ENCODE measurements at places on chromosomes 7 and 10. TPM values are rescaled to one million over a fixed set of nuclear protein-coding genes. Genes with fewer than 3 reads are reported as not detected.

The EIF5AL1 gene
- not detected for total RNA-seq

The PIP gene
- 12.6 TPM for total RNA-seq

The CTAGE4 gene
- 8.5 TPM for total RNA-seq

The STEAP1B gene
- 1.5 TPM for total RNA-seq

The CDNF gene
- total RNA-seq: 1.3 TPM

The PITX3 gene
- not detected for total RNA-seq

The GPR15LG gene
- total RNA-seq: not detected

The FKBP6 gene
- 0.47 TPM for total RNA-seq

The CHST15 gene
- total RNA-seq: 36.5 TPM

The AMPH gene
- total RNA-seq: 1.2 TPM

The HYAL4 gene
- not detected for total RNA-seq

The PARP12 gene
- total RNA-seq: 122 TPM

The GRID2IP gene
- 0.41 TPM for total RNA-seq

The TET1 gene
- 1.8 TPM for total RNA-seq

The INHBA gene
- total RNA-seq: 81.2 TPM

The TMEM196 gene
- total RNA-seq: not detected

DNA sequence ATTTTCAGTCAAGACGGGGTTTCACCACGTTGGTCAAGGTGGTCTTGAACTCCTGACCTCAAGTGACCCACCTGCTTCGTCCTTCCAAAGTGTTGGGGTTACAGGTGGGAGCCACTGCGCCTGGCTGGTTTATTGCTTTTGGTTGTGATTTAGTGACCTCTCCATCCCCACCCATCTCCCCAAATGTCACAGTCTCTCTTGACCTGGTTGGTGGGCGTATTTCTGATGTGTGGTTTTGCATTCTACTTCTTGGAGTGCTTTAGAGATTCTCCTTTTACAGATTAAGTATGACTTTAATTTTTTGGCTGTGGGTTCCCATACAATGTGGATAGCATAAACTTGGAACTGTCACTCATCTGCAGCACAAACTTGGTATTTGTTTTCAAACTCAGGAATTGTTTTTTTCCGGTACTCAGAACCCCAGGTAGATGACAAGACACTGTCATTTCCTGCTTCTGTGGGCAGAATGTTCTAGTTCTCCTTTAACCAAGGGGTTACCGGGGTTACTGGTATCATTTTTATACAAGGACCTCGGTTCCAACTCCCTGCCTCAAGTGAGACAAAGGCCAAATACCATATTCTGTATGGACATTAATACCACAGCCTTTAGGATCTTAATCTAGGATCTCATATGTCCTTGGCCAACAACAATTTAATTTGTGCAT, 50.5 kb downstream of the MRC1 start:
- no peak for DNase-seq

GRCh38 chr10:3491571-3491970, 293.4 kb downstream of the KLF6 start:
- DNase-seq: no peak

DNA sequence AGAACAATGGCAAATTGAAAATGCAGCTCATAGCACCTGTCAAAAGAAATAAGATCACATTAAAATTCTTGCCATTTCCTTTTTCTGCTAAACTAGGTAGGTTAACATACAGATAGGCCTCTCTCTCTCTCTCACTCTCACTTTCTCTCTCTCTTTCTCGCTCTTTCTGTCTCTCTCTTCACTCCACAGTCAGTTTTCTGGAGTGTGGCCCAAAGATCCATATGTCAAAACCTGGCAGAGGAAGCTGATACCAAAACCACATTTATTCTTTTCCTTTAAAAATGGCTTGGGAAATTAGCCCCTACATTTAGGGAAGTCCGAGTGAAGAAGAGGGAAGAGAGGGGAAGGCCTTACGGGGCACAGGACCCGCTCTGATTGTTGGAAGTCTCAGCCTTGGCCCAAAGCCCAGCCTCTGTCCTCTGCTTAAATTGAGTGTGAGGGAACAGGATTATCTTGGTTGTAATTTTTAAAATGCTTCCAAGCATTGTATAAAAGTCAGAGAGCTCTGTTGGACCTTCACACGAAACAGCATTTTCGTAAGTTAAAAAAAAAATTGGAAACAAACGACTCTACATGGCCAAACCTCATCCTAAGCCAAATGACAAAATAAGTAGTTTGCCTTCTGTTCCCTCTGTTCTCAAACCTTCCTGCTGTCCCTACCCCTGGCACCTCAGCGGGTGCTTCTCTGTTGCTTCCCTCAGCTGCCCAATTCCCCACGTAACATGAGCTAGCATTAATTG, 83.2 kb downstream of the FRMD4A start:
- no peak for DNase-seq

DNA sequence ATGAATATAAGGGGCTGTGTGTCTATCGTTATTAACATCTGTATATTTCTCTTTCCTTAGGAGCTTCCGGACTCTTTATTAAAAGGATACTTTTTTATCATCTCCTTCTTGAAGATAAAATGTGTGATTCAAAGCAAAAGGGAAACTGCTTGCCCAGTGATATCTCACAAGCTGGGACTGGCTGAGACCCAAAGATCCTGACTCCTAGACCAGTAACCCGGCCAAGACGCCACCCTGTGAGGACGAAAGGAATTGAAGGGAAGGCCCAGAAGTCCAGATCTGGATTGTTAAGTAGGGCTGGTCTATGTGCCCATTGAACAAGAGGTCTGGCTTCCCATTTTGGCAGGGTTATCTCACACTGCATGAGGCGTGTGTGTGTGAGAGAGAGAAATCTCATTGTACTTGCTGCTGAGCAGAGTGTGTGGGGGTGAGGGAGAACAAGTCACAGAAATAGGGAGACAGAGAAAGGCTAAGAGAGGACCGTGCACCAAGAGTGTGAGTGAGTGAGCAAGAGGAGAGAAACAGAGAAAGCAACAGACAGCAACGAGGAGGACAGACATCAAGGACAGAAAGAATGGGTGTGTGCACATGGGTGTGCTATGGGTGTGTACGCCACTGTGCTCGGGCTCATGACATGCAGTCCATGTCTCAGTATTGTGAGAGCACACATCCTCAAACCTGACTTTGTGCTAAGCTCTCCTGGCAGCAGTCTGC, 75.4 kb downstream of the PLXNA4 start:
- no peak for DNase-seq

DNA sequence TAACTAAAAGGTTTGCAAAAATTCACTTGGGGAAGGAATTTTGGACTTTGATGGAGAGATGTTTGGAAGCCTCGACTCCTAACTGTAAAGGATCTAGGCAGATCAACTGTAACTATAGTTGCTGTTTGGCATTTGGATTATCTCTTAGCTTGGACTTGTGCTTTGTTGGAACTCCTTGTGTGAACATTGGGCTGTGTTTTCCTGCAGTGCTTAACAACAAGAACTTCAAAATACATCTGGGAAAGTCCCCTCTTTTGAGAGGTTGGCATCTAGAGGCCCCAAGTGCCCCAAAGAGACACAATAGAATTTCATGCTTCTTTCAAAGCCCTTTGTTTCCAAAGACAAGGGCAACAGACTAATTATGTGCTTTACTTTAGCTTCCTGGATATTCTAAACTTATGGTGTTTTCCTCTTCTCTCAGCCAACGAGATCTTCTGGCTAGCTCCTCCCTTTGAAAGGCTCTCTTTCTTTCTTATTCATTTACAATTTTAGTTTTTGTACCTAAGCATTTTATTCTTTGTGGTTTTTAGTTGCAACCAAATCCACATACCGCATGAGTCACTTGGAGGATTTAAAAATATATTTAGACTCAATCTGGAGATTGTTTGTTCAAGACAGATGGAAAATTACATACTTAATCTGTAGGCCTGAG, 11.6 kb downstream of the ABCA13 start:
- no peak for DNase-seq

GRCh38 chr10:11560076-11560709, 51.3 kb downstream of the USP6NL start:
- DNase-seq: no peak

- no peak for DNase-seq
These were observed 289.6 kb downstream of the POM121L12 start for GRCh38 chr7:53325061-53325460.

DNA sequence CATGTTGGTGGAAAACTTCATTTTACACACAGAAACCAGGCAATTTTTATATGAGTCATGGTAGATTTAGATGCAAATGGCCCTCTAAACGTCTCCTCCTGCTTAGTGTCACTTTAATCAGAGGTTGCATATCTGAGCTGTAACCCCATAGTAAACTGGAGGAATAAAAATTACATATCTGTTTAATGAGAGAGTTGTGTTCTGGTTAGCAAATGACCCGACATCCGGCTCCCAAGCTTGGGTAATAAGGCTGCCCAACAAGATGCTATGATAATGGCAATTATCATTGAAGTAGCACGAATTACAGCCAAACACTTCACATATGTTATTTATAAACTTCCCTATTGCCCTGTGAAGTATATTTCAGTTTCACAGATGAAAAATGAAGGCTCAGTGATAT, 10.6 kb upstream of the ADAM12 start:
- no peak for DNase-seq

DNA sequence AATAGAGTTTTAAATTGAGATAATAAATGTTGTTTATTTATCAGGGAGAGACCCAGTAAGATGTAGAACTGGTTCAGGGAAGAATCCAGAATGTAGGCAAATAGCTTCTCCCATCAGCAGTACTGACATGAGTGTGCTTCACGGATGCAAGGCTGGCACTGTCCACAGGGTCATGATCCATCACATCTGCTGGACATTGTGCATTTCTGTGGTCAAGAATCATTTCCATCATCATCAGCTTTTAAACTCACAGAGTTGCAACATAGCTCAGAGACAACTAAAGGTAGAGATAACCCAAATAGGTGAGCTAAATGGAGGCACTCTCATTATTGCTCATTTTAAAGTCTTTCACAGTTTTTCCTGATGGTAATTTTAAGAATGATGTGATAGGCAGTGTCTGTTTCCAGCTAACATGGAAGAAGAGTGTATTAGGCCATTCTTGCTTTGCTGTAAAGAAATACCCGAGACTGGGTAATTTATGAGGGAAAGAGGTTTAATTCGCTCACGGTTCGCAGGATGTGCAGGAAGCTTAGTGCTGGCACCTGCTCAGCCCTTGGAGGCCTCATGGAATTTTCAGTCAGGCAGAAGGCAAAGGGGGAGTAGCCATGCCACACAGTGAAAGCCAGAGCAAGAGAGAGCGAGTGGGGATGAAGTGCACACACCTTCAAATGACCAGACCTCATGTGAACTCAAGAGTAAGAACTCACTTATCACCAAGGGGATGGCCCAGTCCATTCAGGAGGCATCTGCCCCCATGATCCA, 80.8 kb downstream of the INPP5A start:
- no peak for DNase-seq

DNA sequence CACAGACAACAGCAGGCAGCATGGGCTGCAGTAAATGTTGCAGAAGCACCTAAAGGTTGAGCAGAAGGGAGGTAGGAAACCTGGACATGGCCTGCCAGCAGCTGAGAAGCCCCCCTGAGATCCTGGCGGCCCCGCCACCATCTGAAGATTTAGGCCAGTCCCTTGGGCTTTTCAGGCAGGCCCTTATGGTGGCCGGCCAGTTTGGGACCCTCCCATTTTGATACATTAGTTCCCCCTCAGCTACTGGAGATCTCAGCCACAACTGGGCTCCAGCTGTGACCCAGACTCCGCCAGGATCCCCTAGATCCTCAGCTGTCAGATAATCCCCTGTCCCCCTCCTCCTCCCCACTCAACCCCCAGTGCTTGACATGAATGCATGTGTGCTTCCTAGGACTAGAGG, 34.4 kb downstream of the ZNF783 start:
- DNase-seq: no peak

- DNase-seq: peak; percentile 21
These were observed 81.0 kb downstream of the MYL10 start for GRCh38 chr7:101547916-101548661.

DNA sequence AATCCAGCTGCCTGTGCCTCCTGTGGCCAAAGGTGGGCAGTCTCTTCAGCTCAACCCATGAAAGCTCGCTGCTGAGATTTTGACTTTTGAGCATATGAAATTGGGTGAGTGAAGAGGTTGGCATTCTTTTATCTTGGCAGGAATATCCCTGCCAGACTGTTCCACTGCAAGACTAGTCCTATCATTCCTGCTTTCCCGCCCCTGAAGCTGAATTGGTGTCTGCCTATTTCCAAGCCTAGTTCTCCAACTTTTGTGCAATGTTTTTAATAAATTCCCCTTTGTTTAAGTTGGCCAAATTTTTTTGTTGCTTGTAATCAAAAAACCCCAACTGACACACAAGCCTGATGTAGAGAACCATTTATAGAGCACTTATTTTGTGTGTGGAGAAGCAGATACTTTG, 34.8 kb upstream of the BICC1 start:
- no peak for DNase-seq

- DNase-seq: no peak
These were observed 869 bp upstream of the TBX20 start for GRCh38 chr7:35254496-35255442.

- DNase-seq: peak; percentile 96
These were observed 11.7 kb downstream of the HSPB1 start for GRCh38 chr7:76314042-76314721.

GRCh38 chr10:92430103-92430502, 139.1 kb downstream of the MARCHF5 start:
- no peak for DNase-seq

DNA sequence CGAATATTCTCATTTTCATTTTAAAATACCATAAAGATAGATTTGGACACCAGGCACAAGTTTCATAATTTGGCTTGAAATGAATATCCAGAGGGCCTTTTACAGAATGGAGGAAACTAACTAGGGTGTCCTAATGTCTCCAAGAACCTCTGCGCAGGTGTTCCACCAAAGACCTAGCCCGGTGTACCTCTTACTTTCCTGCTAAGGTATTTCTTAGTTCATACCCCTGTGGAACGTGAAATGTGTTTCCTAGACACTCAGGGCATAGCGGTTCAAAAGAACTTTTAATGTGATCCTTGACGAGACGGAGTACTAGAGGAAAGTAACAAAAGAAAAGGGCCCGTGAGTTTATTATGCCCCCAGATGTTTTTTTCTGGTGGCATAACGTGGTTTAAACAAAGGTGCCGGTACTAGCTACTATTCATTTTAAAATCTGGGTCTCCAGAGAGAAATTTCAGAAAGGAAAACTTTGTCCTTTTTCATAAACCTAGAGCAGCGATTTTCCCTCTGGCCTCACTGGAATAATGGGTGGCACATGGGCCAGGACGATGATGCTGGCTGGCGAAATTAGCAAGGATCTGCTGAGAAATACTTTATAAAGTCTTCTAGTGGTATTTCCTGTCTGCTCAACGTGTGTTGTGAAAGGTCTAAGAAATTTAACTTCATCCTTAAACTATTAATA, 1.4 kb downstream of the APBB1IP start:
- DNase-seq: no peak

- DNase-seq: no peak
These were observed 221.8 kb upstream of the KLF6 start for GRCh38 chr10:4006858-4007257.

GRCh38 chr10:128560993-128561392, 434.8 kb upstream of the MKI67 start:
- no peak for DNase-seq

DNA sequence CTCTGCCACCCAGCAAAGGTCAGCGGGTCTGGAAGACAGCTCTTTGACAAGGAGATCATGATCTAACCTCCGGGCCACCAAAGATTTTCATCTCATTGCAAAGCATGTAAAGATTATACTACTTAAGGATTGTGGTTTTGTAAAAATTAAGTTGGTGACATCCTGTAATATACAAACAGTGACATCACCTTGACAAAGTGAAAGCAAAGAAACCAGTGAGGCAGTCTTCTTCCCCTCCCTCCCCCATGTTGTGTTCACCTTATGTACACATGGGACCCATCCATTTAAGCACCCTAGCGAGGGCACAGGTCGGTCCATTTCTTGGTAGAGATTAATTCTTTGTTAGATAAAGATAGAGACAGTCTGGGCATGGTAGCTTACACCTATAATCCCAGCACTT, 3.9 kb downstream of the MDH2 start:
- no peak for DNase-seq
